ENCODE measurements at places on chromosomes 3 and 15.

DNA sequence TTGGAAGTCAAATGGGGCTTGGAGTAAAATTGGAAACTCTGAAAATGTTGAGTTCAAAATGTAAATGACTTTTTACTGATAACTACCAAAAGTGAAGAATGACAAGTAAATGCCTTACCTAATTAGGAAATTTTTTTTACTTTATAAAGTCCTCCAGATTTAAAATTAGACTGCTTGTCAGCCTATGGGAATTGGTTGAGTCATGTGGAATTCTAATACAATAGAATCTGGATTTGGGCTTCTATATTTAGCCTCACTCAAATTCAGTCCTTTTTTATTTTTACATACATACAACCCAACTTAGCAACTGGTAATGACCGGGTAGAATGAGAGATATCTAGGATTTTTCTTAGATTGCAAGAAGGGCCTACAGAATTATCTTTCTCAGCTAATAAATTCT, 158.9 kb upstream of the CADPS start:
- DNase-seq = no peak

DNA sequence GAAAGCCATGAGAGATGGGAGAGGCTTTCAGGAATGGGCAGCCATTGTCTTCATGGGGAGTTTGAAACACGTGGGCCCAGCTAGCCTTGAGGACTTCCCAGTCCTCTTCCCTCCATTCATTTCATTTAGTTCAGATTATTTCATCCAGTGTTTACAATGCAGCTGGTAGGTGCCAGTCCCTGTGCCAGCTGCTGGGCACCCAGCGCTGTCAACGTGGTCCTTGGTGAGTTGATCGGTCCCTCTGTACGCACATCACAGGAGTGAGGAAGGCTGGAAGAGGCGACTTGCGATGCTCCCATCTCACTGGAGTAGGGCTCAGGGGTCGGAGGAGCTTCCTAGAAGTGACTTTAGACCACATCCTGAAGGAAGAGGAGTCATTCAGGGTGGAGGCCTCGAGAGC, 206.4 kb upstream of the BHLHE40 start:
- DNase-seq = no peak

- no peak for DNase-seq
Observed at GRCh38 chr3:106620646-106621045, 751.8 kb upstream of the CBLB start.

DNA sequence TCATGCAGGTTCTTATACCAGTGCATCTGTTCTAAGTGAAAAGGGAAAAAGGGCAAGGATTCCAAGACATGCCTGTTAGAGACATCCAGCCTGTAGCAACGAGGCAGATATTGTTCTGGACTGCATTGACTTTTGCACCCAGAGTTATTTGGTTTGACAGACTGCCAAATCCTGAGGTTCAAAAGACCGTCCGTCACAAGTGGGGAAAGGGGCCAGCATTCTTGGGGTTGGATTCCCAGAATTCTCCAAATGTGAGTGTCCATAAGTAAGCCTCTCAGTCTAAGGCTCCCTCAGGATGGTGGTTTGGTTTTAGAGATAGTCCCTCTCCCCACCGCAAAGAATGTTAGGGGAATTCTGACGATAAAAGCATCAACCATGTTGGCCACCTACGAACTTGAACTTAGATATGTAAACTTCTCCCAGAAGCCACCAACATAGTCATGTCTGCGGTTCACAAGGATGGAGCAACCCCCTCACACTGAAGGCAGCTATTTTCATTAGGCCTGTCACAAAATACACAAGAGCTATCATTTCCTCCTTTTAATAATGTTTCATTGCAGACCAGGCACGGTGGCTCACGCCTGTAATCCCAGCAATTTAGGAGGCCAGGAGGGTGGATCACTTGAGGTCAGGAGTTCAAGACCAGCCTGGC, 13.6 kb upstream of the LACTB start:
- no peak for DNase-seq

- DNase-seq = no peak
Observed at GRCh38 chr3:106341087-106341486, 472.3 kb upstream of the CBLB start.

DNA sequence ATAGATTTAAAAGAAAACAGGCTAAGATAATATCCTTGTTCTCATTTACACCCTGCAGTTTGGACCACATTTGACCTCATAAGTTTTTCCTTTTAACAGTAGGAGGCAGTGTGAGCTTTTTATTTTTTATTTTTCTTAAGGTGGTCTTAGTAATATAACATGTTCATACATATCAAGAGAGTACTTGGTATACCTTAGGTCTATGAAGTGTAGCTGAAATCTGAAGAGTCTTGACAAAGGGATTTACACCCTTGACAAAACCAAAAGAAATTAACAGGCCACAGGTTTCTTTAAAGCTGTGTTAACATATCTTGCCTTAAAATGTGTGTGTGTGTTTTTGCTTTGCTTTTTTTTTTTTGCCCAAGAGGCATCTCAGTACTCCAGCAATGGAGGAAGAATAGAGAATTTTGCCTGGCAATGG, 3.2 kb downstream of the RAP2B start:
- DNase-seq = no peak

- DNase-seq = no peak
Observed at GRCh38 chr3:37668431-37668817, 193.3 kb upstream of the CTDSPL start.

DNA sequence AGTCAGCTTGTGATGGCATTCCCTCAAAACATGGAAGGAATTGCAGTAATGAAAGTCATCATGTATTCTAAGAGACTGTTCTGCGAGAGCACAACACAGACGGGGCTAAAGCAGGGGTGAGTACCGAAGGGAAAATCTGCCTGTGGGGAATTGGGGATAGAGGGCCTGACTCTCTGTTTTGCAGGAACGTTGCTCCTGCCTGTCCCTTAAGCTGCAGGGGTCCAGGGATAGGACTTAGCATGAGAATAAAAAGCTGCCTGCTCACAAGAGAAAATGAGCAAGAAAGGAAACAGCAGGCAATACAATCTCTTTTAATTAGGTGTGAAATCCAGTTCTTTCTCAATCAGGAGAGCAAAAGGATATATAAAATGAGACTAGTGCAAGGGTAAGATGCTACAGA, 62.2 kb downstream of the TIGIT start:
- no peak for DNase-seq

DNA sequence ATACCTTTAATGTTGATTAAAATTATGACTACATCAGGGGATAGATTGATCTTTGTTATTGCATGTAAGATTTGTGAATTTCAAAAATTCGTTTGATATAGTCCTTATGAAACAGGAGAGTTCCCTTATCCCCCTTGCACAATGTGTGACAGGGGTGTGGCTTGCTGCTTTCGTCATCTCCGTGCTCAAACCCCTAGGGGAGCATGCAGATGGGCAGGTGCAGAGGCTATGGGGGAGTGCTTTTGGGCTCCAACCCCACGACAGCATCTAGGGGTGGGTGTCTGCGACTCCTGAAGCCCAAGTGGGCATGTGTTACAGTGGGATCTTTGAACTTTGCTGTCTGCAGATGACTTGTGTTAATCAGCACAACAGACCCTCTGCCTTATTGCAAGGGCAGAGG, 360.1 kb upstream of the GOLIM4 start:
- no peak for DNase-seq

- no peak for DNase-seq
Observed at GRCh38 chr15:80432345-80432702, 28.1 kb downstream of the ARNT2 start.

DNA sequence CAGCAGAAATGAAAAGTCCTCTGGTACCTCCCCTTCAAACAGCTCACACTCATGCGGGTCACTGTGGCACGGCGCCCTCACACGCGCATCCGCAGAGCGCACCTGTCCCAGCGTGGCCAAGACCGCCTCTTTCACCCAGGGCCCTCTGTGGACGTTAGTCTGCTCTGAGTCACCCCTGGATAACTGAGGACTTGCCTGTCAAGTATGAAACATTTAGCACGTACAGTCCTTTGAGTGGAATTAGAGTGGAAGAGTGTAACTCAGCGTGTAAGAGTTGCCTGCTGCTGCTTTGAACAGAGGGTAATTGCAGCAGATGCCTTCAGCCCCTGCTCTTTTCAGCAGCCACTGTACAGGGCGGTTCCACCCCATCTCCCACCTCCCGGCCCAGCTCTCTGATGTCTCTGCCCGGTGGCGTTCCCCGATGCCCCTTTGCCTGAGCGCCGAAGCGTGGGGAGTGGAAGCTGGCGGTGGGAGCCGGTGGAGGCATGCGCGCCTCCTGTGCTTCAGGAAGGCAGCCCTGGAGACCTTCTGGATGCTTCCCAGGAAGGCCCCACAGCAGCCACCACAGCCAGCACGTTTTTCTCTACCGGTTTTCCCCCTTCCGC, 23.0 kb downstream of the CPN2 start:
- DNase-seq = no peak

- DNase-seq = no peak
Observed at GRCh38 chr3:45145681-45146614, at the start of gene CDCP1. TSS of gene CDCP1 (minus strand) at chr3:45146378. CDS start at chr3:45146287, 91 bp downstream.

DNA sequence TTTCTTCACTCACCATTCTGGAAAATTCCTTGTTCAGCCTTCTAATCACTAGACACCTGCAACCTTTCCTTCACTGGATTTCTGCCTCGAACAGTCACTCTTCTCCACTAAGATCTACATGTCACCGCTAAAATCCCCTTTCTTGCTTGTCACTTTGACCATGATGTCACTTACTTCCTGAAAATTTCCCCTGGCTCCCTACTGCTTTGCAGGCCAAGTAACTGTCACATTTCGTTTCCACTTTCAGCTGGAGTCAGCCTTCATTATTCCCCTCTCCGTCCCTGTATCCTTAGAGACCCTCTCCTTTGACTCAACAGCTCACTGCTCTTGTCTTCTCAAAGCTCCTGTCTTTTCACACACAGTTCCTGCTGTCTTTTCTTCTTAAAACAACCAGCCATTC, 15.9 kb downstream of the CHL1 start:
- DNase-seq = no peak

DNA sequence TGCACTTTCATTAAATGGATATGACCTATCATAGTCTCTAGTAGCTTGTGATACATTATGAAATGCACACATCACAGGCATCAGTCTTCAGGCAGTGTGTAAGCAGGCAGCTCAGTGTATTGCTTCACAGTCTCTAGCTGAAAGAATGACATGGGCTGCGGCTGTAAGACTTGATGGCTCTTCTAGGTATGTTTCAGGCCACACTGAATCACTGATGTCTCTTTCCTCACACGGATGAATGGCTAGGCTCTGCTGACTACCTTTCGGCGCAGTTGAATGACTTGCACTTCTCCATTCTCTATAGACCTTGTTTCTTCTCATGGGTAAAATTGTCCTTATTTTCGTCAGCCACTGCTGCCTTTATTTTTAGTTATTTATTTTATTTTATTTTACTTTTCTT, 15.4 kb downstream of the APH1B start:
- no peak for DNase-seq

- no peak for DNase-seq
Observed at GRCh38 chr3:27990324-27990723, 251.1 kb upstream of the CMC1 start.

- DNase-seq = no peak
Observed at GRCh38 chr3:112817271-112817670, 29.4 kb downstream of the CD200R1L start.

DNA sequence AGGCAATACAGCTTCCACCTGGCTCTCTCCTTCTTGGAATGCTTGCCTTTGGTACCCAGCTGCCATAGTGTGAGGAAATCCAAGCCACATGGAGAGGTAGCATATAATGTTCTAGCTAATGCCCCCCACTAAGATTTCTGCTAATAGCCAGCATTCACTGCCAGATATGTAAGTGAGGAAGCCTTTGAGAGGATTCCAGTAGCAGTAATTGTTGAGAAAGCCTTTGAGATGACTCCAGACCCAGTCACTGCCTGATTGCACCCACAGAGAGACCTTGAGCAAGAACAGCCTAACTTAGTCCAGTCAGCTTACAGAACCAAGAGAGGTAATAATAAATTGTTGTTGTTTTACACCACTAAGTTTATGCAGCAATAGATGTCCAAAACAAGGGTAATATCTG, 63.1 kb downstream of the STRIT1 start:
- no peak for DNase-seq

DNA sequence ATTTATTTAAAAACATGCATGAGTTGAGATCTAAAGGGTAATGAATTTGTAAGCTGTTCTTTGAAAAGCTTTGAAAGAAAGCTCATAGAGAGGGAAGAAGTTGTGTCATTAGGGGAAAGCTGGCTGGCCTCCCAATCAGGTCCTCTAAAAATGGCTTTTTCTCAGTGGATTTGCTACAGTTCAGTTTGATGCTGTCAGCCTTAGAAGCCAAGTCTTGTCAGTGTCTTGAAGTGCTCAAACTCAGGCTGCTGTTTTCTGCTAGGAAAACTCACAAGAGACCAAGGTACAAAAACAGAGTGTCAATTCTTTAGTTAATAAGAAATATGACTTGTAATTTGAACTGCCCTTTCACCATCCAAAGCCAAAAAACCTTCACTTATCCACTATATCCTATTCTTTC, 243.8 kb downstream of the OTOL1 start:
- DNase-seq = no peak

- DNase-seq = peak; percentile 10
Observed at GRCh38 chr3:60916546-60916945, 334.7 kb downstream of the FHIT start.

DNA sequence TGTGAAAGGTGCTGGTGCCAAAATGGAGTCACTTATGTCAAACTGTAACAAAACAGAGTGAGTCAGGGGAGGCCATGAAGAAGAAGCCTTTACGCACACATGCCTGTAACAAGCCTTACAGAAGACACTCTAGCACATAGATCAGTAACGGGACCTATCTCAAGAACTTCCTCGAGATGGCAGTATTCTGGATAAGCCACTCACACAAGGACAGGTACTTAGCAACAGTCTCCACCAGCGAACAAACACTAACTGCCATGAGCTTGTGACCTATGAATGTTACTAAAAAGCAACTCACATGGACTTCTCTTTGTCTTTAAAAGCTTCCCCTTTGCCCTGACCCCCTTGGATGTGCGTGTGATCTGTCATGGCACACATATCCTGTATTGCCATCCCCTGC, 235.1 kb downstream of the CD47 start:
- DNase-seq = no peak

GRCh38 chr3:127784283-127784682, 38.0 kb downstream of the MGLL start:
- DNase-seq = no peak

DNA sequence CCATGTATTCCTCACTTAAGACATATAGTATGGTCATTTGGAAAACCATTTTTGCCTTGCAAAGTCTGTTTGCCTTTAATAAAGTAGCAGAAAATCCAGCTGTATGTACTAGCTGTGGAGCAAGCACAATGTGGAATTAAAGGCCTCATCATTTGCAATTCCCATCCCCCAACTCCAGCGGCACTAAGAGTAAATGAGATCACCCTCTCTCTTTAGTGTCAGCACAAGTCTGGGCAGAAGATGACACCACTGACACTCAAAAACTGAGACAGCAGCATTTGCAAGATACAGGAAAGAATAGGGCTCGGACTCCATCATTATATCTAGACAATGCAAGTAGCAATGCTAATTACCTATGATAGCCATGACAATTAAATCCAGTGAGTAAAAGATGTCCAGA, 24.7 kb upstream of the DYNC1LI1 start:
- no peak for DNase-seq
